Nephron progenitor cell (in vitro differentiated cells): ENCODE measurements at places on chromosomes 7 and 10.

DNA sequence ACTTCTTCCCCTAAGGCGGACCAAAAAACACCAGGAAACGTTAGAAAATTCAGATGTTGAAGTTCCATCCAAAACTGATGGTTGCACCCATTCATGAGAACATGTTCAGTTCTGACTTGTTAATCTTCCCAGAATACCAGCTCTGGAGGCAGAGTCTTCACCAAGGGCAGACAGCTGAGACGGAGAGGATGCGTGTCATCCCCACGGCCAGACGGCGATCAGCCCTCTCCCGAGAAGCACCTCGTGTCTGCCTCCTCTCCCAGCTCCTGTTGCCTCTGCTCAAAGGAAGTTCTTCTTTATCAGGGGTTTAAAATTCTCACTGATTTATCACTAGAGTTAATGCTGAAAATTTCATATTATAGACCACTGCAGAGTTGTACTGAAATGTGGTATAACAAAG lies 269.7 kb downstream of the ZMYND11 start:
- no peak for DNase-seq

- DNase-seq: no peak
Measured at GRCh38 chr10:23046027-23046426, 49.4 kb upstream of the MSRB2 start.

DNA sequence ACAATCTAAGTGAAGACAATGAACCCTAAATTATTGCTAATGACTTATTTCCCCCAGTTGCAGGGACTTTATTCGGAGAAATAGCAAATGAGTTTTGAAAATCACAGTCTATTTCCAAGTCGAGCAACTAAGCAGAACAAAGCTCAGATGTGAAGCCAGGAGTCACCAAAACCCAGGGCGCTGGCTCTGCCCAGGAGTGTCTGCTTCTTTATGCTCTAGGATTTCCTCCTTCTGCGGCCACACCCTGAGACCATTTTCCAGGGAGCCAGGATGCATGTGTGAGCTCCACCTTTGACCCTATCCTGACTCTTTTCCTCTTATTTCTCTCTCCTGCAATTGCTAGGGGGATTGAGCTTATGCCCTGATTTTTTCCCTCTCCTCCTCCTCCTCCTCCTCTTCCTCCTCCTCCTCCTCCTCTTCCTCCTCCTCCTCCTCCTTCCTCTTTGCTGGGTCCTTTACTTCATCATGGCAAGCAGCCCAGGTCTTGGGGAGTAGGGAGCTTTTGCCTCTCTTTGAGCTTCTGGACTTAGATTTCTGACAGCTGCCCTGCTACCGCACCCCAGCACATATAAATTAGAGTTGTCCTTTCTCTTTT lies 234.4 kb downstream of the ARL4A start:
- no peak for DNase-seq

DNA sequence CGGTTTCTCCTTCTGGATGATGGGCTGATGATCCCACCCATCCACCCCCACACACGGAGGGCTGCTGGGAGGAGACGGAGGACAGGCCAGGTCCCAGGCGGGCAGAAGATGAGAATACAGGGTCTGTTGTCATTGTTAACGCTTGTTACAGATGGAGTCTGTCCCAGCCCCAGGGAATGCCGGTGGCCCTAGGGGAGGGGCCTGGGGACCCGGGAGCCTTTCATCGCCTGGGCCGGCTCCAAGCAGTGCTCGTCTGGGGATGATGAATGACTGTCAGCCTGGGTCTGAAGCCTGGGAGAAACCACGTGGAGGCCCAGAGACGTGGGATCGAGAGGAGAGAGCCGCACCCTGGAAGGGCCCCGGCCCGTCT lies 69.2 kb downstream of the UNCX start:
- peak; percentile 56 for DNase-seq

GRCh38 chr7:130948822-130949221 lies 214.8 kb upstream of the KLF14 start:
- no peak for DNase-seq

GRCh38 chr7:42029405-42029804 lies 207.6 kb downstream of the GLI3 start:
- no peak for DNase-seq

DNA sequence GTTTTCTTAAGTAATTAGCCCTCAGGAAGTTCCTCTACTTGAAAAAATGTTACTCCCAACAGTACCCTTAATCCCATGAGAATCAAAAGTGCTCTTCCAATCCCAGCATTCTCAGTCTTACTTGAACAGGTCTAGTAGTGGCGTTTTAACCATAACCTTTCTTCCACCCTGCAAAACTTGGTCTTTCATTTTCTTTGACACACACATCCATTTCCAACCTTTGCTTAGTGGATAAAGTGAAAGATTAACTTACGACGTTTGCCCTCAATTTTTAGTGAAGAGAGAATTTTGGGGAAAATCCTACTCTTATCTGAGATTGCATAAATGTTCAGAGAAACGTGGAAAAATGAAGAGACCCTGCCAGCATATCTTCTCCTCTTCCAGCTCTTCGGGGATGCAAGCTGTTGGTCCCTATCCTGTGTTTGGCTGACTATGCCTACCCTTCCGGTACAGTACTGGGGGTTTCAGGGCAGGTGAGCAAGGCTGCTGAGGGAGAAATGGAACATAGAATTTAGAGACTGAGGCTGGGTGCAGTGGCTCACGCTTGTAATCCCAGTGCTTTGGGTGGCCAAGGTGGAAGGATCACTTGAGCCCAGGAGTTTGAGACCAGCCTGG lies 18.8 kb downstream of the WBP1L start:
- no peak for DNase-seq

- no peak for DNase-seq
Measured at GRCh38 chr10:132616170-132616995, 78.8 kb downstream of the INPP5A start.

DNA sequence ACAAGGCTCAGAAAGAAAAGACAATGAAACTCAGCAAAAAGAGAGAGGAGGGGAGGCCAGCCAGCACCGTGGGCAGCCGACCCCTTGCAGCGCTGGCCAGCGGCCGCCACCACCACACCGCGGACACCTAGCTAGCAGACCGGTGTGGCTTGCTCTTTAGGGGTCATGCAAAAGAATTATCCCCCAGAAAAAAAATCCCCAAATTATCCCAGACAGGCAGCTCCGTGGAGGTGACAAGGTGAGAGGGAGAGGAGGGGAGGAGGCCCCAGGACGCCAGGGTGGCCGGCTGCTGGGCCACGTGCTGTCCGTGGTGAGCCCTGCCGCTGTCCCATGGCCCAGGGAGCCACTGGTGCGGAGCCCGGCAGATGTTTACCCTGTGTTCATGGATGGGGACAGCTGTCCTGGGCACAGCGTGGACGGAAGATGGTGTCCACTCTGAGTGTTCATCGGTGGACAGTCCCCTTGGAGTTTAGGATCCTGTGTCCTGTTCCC lies 16.5 kb downstream of the YKT6 start:
- DNase-seq: no peak

GRCh38 chr7:21185653-21186265 lies 242.1 kb upstream of the SP4 start:
- DNase-seq: no peak

DNA sequence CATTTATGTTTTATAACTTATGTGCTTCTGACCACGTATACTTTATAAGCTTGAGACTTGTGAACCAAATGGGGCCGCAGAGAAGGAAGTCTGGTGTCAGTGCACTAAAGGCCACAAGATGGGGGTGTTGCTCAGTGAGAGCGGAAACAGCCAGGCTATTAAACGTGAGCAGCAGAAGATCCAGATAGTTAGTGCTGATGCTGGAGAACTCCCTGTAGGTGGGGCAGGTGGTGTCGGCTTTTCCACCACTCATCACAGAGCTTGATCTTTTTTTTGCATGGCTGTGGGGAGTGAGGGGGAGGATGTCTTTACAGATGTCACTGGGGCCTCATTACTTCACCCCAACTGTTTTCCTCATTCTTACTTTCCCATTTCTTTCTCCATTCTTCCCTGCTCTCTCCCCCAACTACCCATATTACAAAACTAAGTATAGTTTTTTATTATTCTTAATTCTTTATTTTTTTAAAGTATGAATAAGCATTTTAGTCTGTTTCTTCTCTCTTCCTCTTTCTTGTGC lies 34.7 kb downstream of the ACADSB start:
- peak; percentile 58 for DNase-seq

DNA sequence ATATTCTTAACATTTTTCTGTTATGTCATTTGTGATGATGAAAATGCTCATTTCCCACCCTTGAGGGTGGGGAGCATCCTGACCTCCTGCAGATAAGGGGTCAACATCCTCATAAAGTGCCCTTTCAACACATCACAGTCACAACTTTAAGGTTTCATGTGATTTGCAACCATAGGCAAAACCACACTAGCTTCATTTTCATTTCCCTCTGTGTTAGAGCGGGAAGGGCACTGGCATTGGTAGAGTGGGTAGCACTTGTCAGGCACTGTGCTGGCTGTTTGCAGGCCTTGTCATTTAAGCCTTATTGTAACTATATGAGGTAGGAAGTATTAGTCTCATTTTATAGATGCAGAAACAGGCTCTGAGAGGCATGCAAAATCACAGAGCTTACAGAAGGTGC lies 39.8 kb downstream of the PSMC2 start:
- DNase-seq: no peak

DNA sequence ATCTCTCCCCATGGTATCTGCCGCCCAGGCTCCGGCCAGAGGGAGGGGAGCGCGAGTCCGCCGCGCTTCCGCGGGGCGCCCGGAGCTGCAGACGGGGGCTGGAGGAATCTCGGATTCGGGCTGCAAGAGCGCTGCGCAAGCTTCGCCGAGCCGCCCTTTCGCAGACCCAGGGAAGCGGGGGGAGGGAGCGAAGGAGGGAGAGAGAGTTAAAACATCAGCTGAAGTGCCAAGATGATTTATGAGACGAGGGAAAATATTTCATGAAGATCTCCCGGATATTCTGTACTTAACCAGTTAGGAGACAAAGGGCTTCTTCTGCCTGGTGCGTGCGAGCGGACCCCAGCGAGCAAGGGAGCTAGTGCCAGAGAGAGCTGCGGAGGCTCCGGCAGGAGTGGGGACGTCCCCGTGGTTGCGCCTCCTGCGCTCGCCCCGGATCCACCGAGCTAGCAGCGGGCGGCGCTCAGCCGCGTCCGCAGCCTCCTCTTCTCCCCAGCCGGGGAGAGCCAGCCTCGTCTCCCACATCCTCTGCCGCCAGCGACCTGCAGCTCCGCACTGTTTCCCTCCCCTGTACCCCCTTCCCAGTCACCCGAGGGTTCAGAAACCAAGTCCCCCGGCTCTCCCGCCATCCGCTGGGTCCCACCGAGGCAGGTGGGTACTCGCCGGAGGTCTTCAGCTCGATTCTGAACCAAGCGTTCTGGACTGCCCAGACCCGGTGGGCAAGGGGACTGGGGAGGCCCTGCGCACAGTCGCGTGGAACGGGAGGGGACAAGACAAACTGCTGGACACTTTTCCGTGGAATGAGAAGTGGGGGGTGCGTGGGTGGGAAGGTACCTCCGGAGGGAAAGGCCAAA lies 1.0 kb upstream of the PAX2 start:
- peak; percentile 74 for DNase-seq

- DNase-seq: no peak
Measured at GRCh38 chr10:59216178-59216869, 39.9 kb downstream of the PHYHIPL start.

GRCh38 chr7:106178593-106179134 lies 66.6 kb upstream of the SYPL1 start:
- DNase-seq: no peak

DNA sequence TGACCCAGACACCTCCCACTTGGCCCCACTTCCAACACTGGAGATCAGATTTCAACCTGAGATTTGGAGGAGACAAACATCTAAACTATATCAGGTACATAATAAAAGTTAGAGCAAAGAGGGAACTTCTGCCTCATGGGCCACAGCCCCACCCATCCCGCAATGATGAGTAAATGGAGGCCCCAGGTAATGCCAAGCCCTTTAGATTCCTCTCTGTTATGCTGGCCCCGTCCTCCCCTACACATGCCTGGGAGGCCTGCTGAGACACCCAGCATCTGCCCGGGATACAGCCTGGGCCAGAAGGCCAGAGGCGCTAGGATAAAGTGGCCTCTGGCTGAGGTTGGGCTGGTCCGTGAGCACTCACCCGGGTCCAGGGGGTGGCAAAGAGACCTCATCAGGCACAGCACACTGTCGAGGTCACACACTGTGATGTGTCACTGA lies 185.5 kb upstream of the SH2B2 start:
- no peak for DNase-seq

GRCh38 chr10:29034592-29034991 lies 254.3 kb upstream of the LYZL1 start:
- DNase-seq: no peak

DNA sequence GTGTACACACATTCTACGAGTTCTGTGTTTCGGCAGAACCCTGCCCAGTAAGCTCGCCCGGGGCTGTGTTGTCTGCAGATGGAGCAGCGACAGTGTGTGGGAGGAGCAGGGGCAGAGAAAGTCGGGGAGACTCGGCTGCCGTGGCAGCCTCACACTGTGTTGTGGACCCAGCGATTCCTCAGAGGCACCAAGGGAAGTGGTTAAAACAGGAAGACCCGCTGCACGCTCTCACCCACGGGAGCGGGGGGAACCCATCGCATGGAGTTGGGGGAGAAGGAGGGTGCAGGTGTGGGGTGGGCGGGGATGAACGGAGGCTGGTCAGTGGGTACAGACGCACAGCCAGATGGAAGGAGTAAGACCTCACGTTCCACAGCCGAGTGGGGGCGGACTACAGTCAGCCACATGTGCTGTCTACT lies 250.2 kb downstream of the ELFN1 start:
- DNase-seq: no peak

DNA sequence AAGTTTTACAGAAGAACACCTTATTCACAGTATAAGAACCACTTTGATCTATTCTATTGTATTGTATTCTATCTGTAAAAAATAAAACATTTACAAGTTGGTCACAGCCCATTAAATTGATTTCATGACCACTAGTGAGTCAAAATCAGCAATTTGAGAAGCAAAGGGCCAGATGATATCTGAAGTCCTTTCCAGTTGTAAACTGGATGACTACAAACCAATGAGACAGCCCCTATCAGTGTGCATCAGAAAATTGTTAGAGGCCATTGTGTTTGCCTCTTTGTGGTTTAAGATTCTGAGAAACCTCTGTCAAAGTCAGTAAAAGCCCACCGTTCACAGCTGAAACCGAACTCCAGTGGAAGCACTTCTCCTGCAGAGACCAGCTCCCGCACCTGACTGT lies 54.8 kb downstream of the TBXAS1 start:
- DNase-seq: no peak

- DNase-seq: no peak
Measured at GRCh38 chr7:83509255-83510021, 139.5 kb downstream of the SEMA3E start.

- no peak for DNase-seq
Measured at GRCh38 chr7:42914009-42914408, 2.1 kb upstream of the C7orf25 start.

- no peak for DNase-seq
Measured at GRCh38 chr10:124691002-124691401, 53.2 kb downstream of the FAM53B start.

GRCh38 chr10:5297466-5297865 lies 67.3 kb upstream of the UCN3 start:
- no peak for DNase-seq

DNA sequence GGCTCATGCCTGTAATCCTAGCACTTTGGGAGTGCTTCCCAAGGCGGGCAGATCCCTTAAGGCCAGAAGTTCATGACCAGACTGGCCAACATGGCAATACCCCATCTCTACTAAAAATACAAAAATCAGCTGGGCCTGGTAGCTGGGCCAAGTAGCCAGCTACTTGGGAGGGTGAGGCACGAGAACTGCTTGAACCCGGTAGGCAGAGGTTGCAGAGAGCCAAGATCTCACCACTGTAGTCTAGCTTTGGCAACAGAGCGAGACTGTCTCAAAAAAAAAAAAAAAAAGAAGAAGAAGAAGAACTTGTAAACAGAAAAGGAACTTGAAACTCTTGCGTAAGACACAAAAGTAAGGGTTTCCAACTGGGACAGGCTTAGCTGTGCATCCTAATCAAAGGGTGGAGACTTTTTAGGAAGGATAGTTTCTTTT lies 5.6 kb upstream of the IFIT2 start:
- no peak for DNase-seq

GRCh38 chr10:35259769-35260397 lies 76.4 kb upstream of the CCNY start:
- no peak for DNase-seq
